ENCODE measurements at places on chromosomes 5 and 9.

DNA sequence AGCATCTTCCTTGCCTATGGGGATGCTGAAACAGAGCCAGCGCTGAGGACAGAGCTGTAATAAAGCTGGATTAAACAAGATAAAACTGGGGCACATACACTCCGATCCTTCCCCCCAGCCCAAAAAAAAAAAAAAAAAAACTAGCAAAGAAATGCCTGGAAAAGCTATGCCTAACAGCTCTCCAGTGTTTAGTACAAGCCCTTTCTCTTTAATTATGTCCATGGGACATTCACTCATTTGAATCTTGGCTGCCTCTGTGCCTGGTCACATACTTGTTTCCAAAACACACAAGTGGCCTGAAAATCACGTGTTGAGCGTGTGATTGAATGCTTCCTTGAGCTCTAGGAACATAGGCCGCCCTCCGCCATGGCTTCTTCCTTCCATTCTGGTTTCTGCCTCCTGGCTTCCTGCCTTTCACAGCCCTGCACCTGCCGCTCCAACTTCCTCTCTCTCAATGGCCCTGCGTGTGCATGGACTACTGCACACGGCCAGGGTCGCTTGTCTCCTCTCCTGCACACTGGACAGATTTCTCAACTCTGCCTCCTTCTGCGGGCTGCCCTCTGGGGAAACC is 111.0 kb upstream of the RETREG1 start:
- DNase-seq: no peak

GRCh38 chr9:17484906-17485305 is 94.0 kb upstream of the SH3GL2 start:
- no peak for DNase-seq

- no peak for DNase-seq
Observed at GRCh38 chr5:115541611-115542010, 3.0 kb downstream of the FEM1C start.

DNA sequence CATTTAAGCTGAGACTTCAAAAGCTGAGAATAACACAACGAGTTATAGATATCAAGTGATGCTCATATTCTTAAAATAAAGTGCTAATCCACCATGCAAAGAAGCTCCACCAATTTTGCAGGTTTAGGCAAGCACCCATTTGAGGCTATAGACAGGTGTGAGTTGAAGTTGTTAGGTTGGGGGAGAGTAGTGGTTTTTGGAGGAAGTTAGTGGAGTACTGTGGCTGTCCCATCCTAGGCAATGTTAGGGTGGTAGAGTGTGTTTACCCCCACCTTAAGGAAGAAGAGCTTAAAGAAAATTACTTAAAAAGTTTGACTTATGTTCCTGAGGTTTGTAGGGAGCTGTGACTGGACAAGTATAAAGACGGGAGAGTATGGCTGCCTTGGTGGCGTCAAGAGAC is 98.9 kb upstream of the MAN2A1 start:
- DNase-seq: no peak

- no peak for DNase-seq
Observed at GRCh38 chr5:137954131-137954879, 65.0 kb downstream of the PKD2L2 start.

DNA sequence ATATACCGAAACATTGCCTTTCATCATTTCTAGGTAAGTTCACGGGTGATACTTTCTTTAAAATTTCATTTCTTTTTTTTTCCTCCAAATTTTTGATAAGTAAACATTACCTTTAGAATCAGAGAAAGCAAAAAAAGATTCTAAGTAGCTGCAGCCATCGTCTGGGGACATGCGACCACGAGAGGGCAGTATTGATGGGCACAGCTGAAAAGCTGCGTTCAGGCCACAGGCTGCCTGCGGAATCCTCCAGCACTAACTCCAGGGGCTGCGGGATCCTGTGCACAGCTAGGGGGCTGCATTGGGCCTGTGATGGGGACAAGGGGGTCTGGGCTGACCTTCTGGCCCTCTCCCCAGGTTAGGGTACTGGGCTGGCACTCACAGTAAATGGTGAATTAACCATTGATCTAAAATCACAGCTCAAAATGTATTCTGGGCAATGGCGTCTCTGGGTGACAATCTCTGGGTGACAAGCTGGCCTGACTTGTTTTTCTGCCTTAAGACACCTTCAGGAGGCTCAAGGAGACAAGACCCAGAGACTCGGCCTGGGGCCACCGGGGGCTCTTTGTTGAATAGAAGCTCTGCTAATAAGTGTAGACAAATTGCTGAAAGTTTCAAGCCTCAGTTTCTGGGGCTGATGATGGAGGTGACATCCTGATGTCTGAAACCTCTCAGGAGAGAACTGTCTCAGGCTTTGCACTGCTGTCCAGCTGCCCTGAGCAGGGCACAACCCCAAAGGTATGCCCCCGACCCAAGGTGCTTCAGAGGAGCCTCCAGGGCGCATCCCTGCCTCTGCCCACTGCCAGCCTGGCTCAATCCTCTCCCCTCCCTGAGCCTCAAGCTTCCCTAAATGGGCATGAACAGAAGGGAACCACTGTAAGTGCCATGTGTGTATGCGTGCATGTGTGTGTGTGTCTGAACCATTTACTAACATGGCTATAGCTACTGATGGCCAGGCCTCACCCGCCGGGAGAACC is 44.3 kb upstream of the SARDH start:
- peak; percentile 79 for DNase-seq

DNA sequence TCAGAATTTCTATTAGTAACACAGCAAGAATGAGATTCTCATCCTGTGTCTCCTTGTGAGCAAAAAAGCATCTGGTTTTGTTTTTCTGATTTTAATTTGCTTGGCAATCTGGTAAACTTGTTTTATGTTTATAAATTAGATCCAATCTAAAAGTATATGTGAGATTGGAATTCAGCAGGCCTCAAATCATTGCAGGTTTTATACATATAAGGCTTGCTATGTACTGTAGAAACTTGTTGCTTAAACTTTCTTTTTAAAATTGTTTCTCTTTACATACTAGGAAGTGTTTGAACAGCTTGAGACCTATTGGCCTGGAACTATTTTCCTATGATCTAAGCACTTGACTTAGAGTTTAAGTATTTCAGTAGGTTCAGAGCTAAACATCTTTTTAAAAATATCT is 1037.8 kb downstream of the NR2F1-AS1 start:
- no peak for DNase-seq

DNA sequence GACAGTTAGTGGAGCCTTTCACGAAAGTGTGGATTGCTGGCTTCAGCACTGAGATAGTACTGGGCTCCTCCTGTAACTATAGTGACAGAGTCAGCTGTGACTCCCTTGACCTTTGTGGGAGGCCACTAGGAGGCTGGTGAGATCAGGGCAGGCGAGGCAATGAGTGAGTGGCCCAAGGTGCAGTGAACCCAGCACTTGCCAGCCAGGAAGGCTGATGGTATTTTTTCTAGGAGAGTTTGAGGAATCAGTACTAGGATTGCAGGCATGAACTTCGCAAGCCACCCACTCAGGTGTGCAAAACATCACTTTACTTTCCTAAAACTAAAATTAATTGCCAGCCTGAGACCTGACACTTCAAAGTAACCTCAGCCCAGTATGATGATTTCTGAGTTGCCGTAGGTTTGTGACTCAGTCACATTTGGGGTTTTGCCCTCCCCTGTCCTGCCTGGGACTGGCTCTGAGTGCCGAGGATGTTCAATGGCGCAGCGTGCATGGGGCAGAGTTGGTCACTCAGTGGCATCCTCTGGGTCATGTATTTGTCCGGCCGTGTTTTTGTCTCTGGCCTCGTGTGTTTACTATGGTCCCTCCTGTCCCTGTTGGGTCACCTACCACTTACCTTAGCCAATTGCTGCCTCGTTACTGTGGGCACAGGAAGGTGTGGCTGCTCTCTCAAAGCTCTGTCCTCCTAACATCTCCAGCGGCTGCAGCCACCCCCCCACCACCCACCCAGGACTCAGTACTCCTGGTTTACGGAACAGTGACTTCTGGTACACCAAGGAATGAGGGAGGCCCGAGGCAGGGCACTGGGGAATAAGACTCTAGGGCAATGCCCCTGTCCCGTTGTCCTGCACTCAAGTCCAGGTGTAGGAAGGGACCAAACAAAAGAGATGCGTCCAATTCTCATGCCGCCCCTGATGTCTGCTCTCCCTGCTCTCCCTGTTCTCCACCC is 67.2 kb downstream of the IL31RA start:
- no peak for DNase-seq

DNA sequence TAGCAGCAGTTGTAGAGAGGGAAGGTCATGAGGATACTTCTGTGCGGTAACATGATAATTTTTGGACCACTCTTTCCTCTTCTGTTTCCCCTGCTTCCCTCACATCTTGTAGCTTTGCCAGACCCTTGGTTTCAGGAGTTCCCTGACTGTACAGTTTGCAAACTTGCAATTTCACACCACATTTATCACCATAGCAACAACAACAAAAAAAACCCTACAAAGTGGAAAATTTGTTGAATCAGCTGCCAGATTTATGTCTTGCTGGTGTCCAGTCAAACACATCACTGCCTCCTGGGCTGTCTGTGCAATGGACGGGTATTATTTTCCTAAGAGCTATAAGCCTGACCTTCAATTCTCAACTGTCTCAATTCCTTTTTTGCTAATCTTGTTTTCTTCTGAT is 751.6 kb downstream of the TLR4 start:
- DNase-seq: no peak

- no peak for DNase-seq
Observed at GRCh38 chr9:87179553-87180340, 232.4 kb upstream of the GAS1 start.

DNA sequence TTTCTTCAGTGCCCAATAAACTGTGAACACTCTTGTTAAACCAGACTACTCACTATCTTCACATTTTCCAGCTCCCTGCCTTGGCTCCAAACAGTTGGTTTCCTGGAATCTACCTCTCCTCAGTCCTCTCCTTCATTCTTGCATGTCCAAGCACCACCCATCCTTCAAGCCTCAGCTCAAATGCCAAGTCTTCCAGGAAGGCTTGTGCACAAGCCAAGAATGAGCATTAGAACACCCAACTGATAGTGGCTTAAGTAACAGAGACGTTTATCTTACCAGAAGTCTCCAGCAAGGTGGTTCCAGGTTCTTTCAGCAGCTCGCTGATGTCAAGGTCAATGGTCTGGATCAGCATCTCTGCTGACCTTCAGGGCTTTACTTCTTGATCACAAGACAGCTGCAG is 60.1 kb downstream of the PTPDC1 start:
- no peak for DNase-seq

- DNase-seq: no peak
Observed at GRCh38 chr9:91534374-91534773, 110.7 kb upstream of the NFIL3 start.

DNA sequence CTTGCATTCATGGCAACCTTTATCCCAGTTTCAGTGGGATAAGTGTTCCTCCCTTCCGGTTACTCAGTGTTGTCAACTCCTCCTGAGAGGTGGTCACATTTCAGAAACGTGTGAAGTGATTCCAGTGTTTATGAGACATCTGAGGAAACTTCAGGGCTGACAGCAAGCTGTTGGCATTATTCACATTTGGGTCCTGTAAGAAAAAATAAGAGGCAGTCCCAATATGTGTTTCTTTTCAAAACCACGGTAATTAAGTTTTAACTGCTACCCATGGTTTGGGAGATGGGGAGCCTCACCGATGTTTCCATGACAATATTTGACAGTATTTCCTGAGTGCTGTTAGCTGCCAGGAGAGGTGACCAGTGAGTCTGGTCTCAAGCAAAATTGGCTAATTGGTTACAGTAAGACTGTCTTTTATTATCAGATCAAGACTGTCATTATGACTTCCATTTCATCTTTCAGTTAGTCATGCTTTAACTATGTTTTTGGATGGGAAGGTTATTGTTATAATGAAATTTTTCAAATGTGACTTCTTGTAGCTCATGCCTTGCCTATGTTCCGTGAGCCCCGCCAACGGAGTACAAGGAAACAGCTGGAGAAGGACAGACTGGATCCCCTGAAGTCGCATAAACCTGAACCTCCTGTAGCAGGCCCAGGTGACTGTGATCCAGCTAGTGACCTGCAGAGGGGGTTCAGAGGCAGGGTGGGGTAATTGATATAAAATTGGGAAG is 115.3 kb downstream of the GDNF start:
- DNase-seq: no peak

DNA sequence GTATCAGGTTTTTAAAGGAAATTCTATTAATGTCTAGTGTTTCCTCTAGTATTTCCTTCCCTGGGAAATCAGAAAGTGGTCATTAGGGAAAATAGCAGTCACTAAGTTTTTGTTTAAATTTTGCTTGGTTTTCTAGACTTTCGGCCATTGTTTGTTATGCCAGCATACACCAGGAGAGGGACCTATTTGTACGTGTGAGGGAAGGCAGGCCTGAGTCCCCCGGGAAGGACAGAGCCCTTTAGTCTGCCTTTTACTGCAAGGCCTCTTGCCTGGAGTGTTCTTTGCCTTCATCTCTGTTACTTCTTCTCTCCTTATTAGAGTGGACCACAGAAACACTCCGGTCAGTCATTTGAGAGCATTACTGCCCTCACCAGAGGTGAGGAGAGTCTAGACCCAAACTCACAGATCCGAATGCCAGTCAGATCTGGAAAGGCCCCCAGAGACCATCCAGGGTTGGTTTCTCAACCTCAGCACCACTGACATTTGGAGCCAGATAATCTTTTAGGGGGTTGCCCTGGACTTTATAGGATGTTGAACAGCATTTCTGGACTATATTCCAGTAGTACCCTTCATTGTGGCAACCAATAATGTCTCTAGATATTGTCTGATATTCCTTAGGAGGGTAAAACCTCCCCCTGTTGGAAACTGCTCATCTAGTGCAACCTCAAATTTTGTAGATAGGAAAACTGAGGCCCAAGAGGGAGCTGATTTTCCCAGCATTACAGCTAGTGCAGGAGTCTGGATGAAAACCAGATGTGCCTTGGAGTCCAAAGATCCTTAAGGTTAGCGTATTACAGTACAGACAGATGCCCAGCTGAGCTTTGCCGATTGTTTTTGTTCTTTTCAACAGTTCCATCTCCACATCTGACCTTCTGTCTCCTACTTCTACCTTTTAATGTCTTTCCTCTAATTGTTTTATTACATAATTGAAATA is 93.0 kb upstream of the NIPAL4 start:
- no peak for DNase-seq

DNA sequence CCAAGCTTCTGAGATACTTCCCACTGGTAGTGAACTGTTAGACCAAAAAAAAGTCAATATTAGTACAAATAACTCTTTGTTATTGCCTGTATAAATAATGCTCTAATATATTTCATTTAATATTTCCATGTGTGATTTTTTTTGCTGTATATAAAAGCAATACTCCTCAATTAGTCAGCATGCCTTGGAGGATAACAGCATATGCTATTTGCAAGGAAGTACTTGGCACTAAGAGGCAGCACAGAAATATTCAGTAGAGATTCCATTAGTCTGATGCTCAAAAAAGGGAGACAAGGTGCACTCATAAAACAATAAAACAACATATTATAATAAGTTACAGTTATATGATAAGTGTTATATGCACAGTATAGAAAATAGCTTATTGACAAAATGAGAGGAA is 296.6 kb upstream of the MPDZ start:
- DNase-seq: no peak

GRCh38 chr9:34984049-34984448 is 5.5 kb upstream of the DNAJB5 start:
- no peak for DNase-seq

DNA sequence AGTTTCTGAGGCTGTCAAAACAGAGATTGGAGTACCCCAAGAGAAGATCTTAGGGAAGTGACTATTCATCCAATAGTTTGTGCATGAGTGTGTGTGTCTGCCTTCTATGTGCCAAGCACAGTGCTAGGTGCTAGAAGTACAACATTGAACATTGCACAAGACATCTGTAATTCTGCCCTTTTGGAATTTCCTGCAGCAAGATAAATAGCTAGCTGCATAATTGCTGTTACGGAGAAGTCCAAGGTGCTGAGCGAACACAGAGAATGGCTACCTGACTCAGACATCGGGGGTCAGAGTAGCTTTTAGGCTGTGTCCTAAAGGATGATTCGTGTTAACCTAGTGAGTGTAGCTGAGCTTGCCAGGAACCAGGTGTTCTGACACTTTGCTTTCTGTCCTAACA is 44.8 kb downstream of the PAPPA start:
- no peak for DNase-seq

- no peak for DNase-seq
Observed at GRCh38 chr5:181042722-181043121, 2.7 kb downstream of the BTNL9 start.

All from stimulated activated CD4-positive, alpha-beta T cell treated with anti-CD3 and anti-CD28 coated beads, Interleukin-2, amount 100 ng/mL, for 24 hours (primary cell).